Activated naive CD4-positive, alpha-beta T cell (primary cell): ENCODE measurements at places on chromosomes 7 and 10.

- DNase-seq: no peak
Observed at GRCh38 chr10:30151581-30152389, 92.4 kb upstream of the JCAD start.

DNA sequence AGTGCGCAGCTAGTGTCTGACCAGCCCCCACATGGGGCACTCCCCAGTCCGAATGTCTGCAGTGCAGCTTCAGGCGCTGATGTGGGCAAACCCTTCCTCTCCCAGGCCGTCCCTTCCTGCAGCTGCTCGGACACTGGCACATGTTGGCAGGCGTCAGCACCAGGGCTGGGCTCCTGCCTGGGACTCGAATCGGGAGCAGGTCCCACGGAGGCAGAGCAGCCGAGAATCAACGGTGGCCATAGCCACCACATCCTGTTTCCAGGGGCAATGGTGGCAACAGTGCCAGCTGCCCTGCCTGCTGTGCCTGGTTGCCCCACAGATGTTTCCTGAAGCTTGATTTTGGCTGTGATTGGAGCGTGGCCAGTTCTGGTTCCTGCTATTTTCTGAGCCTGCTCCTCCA is 65.8 kb downstream of the MGMT start:
- DNase-seq: no peak

GRCh38 chr10:97713339-97713825 is at the start of gene MARVELD1:
TSS of gene MARVELD1 (plus strand) at chr10:97713730. CDS start at chr10:97713877, 147 bp downstream.
- no peak for DNase-seq

DNA sequence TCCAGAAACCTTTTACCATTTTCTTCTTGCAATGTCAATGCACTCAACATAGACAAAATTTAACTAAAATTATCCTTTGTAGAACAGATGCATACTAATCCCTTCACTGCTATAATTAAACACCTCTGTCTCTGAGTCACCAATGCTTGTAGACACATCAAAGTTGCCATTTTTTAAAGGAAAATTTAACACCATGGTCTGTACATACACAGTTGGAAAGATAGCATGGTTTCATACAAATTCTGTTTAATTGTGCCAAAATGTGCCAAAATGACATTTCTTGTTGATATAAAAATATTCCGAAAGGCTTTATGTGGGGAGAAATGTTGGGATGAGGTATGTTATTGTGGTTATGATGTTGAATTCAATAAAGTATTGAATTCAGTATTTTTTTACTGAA is 125.8 kb downstream of the NEUROD6 start:
- DNase-seq: no peak

- DNase-seq: no peak
Observed at GRCh38 chr7:30003098-30003497, 13.5 kb upstream of the SCRN1 start.

DNA sequence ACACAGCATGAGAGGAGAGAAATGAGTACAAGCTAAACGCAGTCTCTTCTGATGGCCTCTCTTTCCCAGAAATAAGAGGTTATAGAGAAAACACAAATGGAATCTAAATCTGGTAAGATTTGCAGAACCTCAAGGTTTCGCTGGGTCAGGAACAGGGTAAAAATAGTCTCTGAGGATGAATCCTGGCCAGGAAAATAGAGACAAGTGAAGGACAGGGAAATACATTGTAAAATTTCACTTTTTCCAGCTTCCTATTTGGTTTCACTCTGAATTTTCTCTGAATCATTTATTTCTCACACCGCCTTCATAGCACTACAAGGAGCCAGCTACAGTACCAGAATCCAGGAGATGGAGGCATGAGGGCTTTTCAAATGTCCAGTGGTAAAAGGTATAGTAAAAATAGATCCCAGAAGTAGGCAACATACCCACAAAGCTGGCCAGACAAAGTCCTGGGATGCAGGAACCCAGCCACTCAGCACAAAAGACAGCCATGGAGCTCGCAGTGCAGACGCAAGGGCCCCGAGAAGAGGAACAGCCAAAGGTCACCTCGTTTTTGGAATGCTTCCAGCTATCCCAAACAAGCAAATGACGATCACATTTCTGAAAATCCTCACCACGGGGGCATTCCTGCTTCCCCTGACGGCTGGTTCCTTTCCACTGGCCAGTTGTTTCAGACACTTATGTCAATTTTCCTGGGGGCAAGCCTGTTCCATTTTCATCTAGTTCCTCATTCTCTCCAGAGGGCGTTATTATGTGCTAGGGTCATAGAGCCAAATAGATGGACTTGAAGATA is 21.5 kb upstream of the IKZF1 start:
- no peak for DNase-seq

GRCh38 chr10:60989400-60989876 is 45.5 kb upstream of the RHOBTB1 start:
- no peak for DNase-seq

- no peak for DNase-seq
Observed at GRCh38 chr10:124383496-124383895, 35.2 kb downstream of the OAT start.

GRCh38 chr10:6068422-6068821 is 6.3 kb upstream of the IL2RA start:
- DNase-seq: no peak

GRCh38 chr10:62655337-62655994 is 149.1 kb upstream of the ADO start:
- DNase-seq: no peak

- no peak for DNase-seq
Observed at GRCh38 chr10:72367301-72367960, 12.7 kb upstream of the DNAJB12 start.

DNA sequence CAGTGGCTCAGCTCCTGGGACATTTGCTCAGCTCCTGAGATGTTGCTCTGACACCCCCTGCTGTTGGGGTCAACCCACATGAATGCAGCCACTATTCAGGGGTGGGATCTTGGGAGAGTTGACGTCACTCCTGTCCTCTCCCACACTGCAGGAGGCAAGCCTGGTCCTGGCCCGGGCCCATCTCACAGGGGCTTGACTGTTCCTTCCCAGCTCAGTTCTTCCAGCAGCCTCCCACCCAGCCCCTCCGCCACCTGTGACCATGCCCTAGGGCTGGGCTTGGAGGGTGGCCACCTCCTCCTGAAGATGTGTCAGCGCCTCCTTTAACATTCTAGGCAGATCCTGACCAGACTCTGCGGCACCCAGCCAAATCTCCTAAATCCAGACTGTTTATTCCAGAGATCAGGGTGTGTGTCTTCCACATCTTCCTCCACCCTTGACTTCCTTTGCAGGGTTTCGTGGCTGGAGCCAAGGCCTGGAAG is 19.1 kb upstream of the OPALIN start:
- no peak for DNase-seq

GRCh38 chr10:26489081-26489480 is 50.9 kb downstream of the APBB1IP start:
- DNase-seq: no peak
